ENCODE measurements at places on chromosomes 3 and 15. TPM values are rescaled to one million over a fixed set of nuclear protein-coding genes. Genes with fewer than 3 reads are reported as not detected.

DNA sequence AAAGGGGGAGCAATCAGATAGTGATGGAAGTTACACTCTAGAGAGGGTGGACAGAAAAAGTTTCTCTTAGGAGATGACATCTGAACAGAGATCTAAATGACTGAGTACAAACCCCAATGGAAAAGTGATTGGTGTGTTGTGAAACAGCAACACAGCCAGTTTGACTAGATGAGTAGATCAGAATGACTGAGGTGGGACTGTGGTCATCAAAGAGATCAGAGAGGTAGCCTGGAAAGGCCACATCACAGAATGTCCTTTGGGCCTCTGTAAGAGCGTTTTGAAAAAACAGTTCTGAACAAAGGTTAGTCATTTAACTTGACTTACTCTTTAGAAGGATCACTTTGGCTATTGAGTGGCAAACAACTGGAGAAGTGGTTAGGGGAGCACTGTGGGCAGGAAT is 10.6 kb downstream of the LRRC58 start:
- no peak for DNase-seq

DNA sequence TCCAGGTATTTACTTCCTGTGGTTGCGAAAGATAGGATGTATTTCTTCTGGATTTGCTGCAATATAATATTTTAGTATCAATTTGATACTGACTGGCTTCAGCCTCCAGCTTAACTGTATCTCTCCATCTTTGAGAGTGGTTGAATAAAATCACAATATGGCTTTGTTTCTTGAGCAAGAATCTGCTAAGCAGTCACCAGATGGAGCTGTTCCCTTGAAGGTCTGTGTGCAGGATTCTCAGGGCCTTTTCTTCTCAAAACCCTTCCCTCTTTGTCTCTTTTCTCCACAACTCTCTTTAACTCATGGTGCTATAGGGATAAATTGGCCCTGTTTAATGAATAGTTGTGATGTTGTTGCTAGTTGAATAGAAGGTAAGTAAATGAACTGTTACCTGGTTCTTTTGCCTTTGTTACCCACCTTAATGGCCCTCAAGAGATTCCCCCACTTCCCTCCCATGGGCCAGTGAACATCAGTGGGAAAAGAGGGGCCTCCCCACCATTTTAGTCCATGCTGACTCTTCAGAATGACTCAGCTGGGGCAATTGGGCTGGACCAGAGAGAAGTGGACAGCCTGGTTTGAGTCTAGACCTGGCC is 34.8 kb upstream of the RAB6B start:
- no peak for DNase-seq

DNA sequence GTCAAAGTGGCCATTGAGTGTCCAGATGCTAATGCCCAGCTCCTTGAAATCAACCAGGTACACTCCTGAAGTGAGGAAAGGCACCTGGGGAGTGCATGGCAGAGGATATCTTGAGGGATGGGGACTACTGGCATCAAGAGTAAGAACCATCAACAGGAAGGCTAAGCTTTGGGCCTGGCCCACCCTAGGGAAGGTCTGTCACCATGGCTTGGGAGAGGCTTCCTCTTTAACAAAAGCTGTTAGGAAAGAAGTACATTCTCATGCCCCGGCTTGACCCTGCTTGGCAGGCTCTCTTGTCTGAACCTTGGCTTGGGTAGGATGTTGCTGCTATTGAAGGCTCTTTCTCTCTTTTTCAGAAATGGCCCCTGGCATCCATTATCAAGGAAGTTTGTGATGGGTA is 43.7 kb upstream of the TUBGCP5 start:
- no peak for DNase-seq

DNA sequence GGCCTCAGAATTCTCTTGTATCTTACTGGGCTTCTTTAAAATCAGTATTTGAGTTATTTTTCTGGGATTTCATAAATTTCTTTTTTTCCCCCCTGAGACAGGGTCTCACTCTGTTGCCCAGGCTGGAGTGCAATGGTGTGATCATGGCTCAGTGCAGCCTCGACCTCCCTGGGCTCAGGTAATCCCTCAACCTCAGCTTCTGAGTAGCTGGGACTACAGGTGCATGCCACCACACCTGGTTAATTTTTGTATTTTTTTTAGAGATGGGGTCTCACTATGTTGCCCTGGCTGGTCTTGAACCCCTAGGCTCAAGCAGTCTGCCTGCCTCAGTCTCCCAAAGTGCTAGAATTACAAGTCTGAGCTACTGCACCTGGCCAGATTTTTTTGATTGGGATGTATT is 43.5 kb downstream of the NCK1 start:
- no peak for DNase-seq

- no peak for DNase-seq
These were observed 33.9 kb upstream of the BHLHE40 start for GRCh38 chr3:4945324-4945723.

DNA sequence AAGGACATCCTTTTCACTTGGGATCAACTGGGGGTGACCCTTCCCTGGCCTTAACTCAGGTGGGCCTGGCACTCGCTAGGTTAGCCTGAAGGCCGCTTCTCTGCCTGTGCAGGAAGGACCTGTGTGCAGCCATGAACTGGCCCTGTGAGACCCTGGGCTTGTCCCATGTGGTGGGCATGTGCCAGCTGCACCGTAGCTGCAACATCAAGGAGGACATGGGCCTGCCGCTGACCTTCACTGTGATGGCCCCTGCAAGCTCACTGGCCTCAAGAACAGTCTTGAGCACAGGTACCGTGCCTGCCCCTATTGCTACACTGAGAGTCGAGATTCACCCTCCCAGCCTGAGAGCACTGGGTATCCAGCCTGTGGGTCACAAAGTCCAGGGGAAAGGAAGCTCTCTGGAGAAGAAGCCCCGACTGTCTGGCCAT is 43.0 kb downstream of the SAXO2 start:
- DNase-seq = no peak

GRCh38 chr15:40053079-40053830 is 14.3 kb upstream of the SRP14 start:
- DNase-seq = no peak

DNA sequence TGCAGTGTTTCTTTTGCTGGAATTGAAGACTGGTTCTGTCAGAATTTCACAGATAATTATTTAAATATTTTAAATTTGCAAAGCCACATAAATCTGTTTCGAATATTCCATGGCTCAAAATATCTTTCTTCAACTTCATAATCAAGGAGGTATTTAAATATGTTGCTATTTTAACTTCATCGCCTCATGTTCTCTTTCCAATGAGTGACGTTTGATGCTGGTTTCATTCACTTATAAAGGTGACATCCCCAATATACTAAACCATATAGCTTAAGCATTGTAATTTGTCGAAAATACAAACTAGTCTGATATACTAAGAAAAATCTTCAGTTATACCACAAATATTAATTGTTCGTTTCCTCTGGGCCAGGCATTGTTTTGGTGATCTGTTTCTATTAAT is 22.5 kb downstream of the MBNL1 start:
- no peak for DNase-seq

DNA sequence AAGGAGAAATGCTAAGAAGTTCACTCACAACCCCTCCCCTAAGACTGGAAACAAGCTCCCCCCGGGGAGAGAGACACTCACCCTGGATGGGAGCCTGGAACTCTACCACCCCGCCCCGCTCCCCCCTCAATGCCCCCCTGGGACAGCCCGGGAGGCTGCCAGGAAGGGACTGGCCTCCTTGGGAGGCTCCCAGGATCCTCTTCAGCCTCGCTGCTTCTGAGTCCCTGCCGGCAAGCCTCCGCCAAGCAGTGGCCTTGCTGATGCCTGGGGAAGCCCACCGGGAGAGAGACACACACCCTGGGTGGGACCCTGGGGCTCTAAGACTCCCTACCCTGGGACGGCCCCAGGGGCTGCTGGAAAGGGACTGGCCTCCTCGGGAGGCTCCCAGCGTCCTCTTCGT is 33.4 kb downstream of the CPEB1 start:
- no peak for DNase-seq

DNA sequence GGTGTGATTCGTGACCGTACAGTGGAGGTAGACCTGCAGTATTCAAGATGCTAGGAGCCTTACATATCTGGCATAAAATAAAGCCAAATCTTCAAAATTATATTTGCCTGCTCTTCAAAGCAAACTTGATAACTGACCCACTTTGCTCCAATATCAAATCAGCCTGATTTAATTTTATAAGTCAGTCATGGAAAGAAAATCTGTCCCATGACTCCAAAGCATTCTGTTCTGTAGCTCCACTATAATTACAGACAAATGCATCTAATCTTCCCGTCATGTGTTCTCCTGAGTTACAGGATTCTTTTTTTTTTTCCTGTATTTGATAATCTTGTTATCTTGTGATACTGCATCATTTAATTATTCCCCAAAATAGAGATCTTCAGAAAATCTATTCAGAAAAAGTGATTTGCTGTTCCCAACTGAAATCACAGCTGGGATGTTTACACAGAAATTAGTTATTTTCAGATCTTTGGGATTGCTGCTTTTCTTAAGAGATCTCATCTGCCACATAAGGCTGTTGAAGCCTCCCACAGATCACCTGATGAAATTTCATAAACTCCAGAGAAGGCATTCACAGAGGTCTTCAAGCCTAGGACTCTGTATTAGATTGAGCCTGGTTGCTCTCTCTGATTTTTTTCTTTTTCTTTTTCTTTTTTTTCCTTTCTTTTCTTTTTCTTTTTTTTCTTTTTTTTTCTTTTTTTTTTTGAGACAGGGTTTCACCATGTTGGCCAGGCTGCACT is 27.2 kb downstream of the TIMP4 start:
- no peak for DNase-seq

GRCh38 chr3:57683286-57683685 is 9.6 kb downstream of the DENND6A start:
- no peak for DNase-seq

DNA sequence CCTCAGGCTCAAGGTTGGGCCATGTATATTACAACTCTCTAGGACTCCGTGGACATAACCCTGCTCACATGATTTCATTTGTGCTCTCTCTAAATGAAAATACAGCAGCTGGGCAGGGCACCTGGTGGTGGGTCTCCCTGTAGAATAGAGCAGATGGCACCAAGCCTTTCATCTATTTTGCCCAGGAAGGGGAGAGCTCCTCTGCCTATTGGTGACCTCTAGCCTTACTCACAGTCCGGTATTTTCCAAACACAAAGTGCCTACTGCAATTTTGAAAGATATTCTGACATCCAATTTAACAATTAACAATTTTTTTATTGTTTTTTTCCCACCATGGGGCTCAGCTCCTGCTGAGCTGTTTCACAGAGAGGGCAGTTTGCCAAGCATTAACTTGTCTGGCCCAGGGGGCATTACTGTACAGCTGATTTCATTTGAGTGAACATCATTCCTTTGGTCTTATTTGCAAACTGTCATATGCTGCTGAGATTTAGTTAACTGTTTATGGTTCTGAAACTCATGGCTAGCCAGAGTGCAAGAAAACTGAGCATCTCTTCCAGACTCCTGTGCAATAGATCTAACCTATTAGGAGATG is 474.0 kb downstream of the EPHB1 start:
- no peak for DNase-seq

DNA sequence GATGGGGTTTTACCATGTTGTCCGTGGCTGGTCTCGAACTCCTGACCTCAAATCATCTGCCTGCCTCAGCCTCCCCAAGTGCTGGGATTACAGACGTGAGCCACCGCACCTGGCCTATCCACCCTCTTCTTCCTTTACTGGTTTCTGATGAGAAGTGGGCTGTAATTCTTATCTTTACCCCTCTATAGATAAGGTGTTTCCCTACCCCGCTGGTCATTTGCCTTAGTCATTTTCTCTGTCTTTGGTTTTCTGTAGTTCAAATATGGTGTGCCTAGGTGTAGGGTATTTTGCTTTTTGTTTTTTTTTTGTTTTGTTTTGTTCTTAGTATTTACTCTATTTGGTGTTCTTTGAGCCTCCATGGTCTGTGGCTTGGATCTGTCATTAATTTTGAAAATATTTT is 41.3 kb downstream of the APBA2 start:
- DNase-seq = no peak

DNA sequence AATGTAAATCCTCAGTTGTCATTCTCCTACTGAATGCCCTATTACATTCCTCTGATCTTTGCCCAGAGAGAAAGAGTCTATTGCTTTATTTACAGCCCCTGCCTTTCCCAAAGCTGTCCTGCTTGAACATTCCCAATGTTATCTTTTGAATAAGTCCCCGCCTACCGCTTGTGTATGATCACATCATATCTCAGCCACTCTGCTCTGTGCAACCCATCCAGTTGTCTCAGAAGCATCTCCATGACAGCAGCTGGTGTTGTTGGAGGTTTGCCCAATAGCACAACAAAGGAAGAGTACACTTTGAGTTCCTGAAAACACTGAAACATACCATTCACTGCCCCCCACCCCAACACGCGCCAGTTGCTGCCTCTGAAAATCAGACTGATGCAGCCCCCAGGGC is 22.0 kb upstream of the FAM3D start:
- DNase-seq = no peak

- DNase-seq = no peak
These were observed 220 bp downstream of the TP63 start for GRCh38 chr3:189631409-189631808.

GRCh38 chr3:141089339-141090152 is 38.4 kb downstream of the SPSB4 start:
- no peak for DNase-seq

DNA sequence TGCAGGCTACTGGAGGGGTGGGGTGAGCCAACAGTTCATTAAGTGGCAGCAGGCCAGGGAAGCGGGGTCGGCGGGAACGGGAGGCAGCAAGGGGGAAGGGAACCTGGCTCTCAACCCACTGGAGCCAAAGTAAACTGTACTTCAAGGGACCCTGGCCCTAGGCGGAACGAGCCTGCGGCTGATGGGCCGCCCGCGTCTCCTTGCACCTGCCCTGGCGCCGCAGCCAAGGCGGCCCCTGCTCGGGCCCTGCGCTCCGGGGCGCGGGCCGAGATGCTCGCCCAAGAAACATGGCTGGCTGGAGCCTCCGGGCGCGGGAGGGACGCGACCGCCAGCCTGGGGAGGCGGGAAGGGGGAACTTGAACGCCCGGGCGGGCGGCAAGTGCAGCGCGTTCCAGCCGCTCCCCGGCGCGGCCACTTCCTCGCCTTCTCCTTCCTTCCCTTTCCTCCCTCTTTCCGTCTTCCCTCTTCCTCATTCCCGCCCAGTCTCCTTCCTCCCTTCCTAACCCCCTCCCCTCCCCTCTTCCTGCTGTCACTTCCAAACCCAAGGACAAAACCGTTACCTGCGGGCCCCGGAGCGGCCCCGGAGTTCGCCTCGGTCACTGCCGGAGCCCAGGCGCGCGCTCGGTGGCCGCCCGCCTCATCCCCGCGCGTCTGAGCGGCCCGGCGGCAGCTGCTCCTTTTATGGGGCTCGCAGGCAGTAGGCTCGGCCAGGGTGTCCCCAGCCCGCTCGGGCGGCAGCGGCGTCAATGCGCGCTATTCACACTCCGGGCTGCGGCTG is 489.7 kb downstream of the MAGI1 start:
- no peak for DNase-seq

GRCh38 chr15:54836052-54836795 is 360.5 kb downstream of the RSL24D1 start:
- no peak for DNase-seq

- DNase-seq = no peak
These were observed 132.3 kb downstream of the PGPEP1L start for GRCh38 chr15:98875309-98875708.

The KBTBD8 gene
- 0.21 TPM for total RNA-seq

The PLA2G4D gene
- total RNA-seq = not detected

The XYLB gene
- total RNA-seq = 6.6 TPM

The NANOGP8 gene
- total RNA-seq = 2.3 TPM

The SUCNR1 gene
- total RNA-seq = not detected

The FANCD2OS gene
- total RNA-seq = not detected
